ENCODE measurements at places on chromosomes 1 and 21. TPM values are rescaled to one million over a fixed set of nuclear protein-coding genes. Genes with fewer than 3 reads are reported as not detected.

ZBTB8B gene
- 0.11 TPM for polyA plus RNA-seq

RSPH1 gene
- 0.20 TPM for polyA plus RNA-seq

NBPF6 gene
- polyA plus RNA-seq, result not detected

SSX2IP gene
- polyA plus RNA-seq, result 13.5 TPM

CD46 gene
- 78.8 TPM for polyA plus RNA-seq

ZMYND12 gene
- polyA plus RNA-seq, result 0.37 TPM

GUCA2B gene
- not detected for polyA plus RNA-seq

RHBG gene
- not detected for polyA plus RNA-seq

DYRK3 gene
- polyA plus RNA-seq, result 3.6 TPM

IL19 gene
- polyA plus RNA-seq, result not detected

KCNJ9 gene
- 0.10 TPM for polyA plus RNA-seq

INSRR gene
- polyA plus RNA-seq, result 0.70 TPM

GRCh38 chr21:39776589-39776988, 31.6 kb downstream of the IGSF5 start:
- DNase-seq, result no peak

GRCh38 chr1:248404024-248404423, 1.2 kb downstream of the OR2T1 start:
- DNase-seq, result no peak

- no peak for DNase-seq
Measured at GRCh38 chr1:156126043-156126629, 11.6 kb downstream of the LMNA start.

DNA sequence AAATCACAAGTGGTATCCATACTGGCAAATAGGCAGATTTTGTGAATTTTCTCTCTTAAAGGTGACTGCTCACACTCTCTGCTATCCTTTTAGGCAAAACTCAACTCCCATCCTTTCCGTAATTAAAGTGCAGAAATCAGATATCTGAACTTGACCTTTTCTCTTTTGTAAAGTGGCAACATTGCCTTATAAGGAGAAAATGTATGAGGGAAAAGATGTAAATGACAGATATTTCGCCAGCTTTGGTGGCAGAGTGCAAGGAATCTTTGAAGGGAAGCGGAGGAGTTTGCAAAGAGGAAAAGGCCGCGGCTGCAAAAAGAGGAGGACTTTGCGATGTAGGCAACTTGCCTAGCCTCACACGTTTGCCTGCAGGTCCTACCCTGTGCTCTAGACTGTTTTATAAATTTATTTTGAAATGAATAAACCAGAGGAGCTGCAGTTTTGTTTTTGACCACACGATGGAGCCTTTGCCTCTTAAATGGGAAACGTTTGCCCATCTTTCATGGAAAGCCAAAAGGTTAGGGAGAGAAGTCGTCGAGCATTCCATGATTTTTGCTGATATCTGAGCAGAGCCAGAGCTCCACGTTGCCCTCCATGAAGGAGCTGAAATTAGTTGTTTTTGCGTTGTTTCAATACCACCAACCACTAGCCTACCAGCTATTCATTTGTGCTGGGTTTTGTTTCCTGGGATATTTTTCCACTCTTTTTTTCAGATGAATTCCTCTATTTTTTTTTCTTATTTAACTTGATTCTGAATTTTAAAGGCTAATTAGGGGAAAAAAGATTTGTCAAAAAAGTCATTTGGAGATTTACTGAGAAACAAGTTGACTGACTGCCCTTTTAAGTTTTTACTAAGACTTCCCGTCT, 242.3 kb downstream of the LMX1A start:
- peak; percentile 11 for DNase-seq

- peak; percentile 93 for DNase-seq
Measured at GRCh38 chr1:31376375-31377134, 3.7 kb upstream of the FABP3 start.

- DNase-seq, result no peak
Measured at GRCh38 chr1:31655104-31655503, 10.4 kb upstream of the PEF1 start.

- no peak for DNase-seq
Measured at GRCh38 chr1:174398246-174398645, 49.5 kb upstream of the GPR52 start.

GRCh38 chr1:223460566-223461189, 67.5 kb downstream of the CCDC185 start:
- DNase-seq, result no peak

GRCh38 chr21:45129189-45129923, 55.0 kb downstream of the ADARB1 start:
- no peak for DNase-seq

DNA sequence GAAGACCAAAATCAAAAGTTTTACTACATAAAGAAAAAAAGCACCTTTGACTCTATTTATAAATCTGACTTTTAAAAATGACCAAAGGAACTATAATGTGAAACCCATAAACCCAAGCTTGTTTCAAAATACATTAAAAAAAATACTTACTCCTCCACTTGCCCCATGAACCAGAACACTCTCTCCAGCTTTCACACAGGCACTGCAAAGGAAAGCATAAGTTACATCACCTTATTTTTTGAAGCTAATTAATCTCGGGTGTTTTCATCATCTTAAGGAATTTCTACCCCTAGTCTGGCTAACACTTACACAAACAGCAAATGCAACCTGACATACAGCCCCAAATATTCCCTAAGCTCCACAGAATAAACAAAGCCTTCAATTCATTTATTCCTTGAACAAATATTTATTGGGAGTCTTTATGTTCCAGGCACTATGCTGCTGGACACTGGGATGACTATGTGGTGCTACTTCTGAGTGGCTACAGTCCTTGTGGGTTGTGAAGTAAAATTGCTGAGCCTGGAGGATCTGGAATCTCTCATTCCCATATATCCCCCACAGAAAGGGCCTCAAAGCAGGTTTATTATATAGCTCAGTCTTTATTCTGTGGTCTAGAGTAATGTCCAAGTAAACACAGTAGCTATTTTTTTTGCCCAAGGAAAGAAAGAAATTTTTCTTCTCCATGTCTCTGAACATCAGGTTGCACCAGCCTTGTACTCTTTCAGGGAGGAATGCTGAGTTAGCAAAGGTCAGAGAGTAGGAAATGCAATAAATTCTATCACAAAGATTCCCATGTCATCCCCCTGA, 18.2 kb downstream of the CRYZ start:
- DNase-seq, result no peak

GRCh38 chr21:34351786-34352241, 12.0 kb upstream of the KCNE2 start:
- DNase-seq, result no peak

DNA sequence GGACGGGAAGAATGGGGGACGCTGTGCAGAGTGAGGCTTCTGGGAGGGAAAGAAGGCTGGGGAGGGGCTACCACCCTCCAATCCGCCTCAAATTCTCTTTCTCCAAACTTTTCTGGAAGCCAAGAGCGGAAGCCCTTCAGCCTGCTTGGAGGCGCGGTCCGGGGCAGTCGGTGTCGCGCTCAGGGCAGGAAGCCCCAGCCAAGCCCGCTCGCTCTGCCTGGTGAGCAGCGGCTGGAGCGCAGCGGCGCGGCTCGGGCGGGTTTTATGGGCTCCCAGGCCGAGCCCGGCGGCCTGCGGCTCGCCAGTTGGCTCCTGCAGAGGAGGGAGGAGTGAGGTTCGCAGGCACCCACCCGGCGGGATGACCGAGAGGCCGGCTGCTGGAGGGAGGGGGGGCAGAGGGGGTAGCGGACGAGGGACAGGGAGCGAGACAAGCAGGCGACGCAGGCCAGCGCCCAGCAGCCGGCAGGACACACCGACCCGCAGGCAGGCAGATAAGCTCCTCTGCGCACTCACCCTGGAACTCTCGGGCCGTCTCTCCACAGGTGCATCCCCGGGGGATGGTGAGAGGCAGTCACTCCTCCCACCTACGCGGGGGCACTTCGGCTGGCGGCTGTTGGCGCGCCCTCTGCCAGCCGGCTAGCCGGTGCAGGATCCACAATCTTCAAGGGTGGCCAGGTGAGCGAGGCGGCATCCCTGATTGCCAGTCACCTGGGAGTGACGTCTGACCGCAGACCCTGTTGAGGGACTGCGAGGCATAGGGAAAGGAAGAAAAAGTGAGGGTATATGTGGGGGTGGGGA, at the start of gene AVPR1B:
AVPR1B (minus strand) TSS at position 238 of the 798 bp plus-strand sequence. CDS start 498 bp downstream, outside the sequence.
- peak; percentile 44 for DNase-seq

DNA sequence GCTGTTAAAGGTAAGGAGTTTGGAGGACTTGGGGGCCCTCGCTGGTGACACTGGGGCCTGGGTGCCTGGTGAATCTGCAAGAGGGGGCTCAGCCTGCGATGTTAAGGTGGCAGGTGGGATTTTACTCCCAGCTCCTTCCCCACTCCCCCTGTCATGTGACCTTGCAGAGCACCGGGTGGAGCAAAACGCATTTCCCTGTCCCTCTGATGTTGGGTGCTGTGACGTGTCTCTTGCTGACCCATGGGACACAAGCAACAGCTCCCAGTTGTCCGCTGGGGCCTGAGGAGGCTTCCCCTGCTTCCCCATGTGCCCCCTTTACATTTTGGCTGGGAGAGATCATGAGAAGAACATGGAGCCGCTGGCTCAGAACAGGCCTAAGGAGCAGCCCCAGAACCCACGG, 319.0 kb downstream of the MATN1 start:
- no peak for DNase-seq

DNA sequence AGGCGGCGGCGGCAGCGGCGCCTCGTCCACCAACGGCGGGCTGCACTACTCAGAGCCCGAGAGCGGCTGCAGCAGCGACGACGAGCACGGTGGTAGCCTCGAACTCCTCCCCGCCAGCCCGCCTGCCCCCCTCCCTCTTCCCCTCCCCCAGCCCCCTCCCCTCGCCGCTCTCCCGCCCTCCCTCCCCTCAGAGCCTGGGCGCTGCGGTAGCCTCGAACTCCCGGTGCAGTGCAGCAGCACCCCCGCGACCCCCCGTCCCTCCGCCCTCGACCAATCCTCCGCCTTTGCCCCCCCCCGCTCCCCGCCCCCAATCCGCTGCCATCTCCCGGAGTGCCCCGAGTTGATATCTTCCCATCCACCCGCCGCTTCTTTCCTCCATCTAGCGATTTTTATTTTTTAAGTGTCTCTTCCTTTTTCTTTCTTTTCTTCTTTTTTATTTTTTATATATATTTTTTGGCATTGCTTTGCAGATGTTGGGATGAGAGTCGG, 516 bp downstream of the RCOR3 start:
- DNase-seq, result no peak

- no peak for DNase-seq
Measured at GRCh38 chr1:217270101-217270500, 360.8 kb downstream of the GPATCH2 start.

GRCh38 chr1:155061381-155062150, 2.0 kb upstream of the EFNA4 start:
- DNase-seq, result no peak

DNA sequence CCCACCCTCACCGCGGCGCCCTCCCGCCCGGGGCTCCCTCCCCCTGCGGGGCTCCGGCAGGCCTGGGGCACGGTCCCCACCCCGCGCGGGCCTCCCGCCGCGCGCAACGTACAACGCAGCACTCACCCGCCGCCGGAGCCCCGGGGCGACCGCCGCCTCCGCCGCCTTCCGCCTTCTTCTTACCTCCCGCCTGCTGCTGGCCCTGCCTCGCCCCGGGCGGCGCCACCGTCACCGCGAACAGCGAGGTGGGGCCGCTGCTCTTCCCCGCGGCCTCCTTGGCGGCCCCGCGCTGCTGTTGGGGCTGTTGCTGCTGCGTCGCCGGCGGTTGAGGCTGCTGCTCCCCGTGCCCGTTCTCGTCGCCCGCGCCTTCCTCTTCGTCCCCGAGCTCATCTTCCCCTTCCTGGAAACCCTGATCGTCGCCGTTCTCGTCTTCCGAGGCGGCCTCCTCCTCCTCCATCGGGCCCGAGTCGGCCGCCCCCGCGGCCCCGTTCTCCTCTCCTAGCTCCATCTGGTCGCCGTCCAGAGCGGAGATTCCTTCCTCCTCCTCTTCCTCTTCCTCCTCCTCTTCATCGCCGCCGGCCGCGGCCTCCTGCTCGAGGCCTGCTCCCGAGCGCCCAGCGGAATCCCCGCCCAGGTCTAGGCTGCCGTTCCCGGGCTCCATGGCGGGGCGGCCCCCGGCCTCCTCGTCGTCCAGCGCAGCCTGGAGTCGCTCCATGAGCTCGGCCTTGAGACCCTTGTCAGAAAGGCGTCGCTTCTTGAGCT, 671 bp downstream of the HNRNPU start:
- no peak for DNase-seq

DNA sequence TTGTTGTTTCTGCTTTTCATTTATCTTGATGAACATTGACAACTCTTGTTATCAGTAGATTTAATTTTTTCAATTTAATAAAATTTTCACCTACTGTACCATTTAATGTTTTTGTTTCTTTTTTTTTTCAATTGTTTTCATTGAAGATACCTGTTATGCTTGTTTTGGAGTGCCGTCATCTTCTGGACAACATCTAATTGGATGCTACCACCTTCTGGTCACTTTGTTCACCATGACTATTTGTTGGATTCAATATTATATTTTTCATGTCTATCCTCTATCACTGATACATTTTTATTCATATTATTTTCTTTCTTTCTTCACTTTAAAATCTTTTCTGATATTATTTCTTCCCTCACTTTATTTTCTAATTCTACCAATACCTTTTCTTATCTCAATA, 14.0 kb downstream of the KRTAP21-2 start:
- no peak for DNase-seq

GRCh38 chr1:11216074-11216473, 26.9 kb downstream of the ANGPTL7 start:
- DNase-seq, result no peak

- no peak for DNase-seq
Measured at GRCh38 chr1:163774978-163775620, 453.3 kb downstream of the NUF2 start.

DNA sequence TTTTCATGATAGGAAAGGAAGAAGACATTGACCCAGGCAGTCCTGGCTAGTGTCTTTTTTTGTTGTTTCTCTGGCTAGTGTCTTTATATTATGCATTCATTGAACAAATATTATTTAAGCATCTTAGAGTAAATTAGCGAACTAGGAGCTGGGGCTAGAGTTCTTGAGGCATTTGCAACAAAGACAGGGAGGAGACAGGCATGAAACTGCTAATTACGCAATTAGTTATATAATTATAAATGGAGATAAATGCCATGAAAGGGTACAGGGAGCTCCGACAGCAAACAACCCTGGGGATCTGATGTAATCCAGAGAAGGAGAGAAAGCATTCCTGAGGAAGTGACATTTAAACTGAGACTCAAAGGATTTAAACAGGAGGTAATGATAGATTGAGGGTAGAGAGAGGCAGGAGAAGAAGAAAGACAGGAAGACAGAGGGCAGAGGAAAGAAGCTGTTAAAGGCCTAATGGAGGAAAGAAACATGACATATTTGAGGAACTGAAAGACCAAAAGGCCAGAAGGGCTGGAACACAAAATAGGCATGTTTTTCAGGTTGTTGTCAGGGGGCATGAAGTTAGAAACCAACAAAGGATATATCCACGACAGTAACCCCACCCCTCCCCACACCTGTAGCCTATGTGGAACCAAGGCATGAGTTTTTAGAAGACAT, 99.5 kb upstream of the GJB5 start:
- DNase-seq, result no peak
